Thoracic aorta (tissue), 2 donors: ENCODE measurements at places on chromosomes 7 and 10.

- no peak for DNase-seq
Observed at GRCh38 chr7:147235645-147236382, 1119.2 kb downstream of the CNTNAP2 start.

GRCh38 chr10:6516929-6517284, 63.2 kb downstream of the PRKCQ start:
- DNase-seq: no peak

GRCh38 chr7:17318146-17318545, 19.7 kb downstream of the AHR start:
- DNase-seq: no peak

DNA sequence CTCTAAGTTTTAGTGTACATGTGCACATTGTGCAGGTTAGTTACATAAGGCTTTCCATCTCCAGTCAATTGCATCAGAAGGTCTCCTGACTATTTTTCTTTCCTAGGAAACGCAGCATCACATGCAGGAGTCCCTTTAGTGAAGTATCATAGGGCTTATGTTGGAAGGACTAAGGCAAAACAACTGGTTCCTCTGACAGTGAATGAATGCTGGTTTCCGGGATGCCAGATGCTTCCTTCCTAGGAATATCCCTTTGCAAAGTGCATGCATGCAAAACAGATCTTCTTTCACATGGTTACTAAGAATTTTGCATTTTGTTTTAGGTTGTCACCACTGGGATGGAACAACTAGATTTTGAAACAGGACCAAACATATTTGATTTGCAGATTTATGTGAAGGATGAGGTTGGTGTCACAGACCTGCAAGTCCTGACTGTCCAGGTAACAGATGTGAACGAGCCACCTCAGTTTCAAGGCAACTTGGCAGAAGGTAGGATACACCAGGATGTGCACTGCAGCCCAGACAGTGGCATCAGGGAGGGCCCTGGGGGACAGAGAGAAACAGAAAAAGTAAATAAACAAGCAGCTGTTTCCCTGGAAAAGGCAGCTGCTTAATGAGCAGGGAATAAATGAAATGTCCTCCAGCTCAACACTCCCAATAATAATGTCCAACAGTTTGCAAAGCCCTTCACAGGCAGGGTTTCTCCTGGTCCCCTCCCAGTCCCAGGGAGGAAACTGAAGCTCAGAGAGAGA, 17.8 kb downstream of the CDHR3 start:
- no peak for DNase-seq

- no peak for DNase-seq
Observed at GRCh38 chr7:32037650-32038198, 32.5 kb downstream of the PDE1C start.

DNA sequence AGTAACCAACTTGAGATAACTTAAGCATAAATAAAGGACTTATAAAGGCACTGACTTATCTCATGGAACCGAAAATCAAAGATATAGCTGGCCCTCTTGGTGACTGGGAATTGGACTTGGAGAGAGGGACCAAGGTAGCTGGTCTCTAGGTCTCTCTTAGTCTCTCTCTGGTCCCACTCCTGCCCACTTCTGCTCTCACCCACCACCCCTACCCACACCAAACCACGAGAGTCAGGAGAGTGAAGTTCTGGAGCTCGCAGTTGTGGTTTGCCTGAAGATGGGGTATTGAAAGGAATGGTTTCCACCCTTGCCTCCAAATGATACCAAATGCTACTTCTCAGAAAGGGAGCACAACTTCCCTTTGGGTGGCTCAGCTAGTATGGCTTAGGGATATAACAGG, 216.3 kb downstream of the LRMDA start:
- no peak for DNase-seq

DNA sequence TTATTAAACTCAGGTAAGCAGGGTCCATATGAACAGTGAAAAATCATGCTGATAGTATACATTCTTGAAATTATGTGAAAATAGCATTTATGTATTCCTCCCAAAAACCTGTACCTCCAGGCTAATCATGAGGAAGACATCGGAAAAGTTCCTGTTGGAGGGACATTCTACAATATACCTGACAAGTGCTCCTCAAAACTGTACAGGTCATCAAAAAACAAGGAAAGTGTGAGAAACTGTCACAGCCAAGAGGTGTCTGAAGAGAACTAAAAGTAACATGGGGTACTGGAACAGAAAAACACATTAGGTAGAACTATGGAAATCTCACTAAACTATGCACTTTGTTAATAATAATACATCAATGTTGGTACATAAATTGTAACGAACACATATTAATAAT, 326.7 kb downstream of the CRPPA start:
- no peak for DNase-seq

DNA sequence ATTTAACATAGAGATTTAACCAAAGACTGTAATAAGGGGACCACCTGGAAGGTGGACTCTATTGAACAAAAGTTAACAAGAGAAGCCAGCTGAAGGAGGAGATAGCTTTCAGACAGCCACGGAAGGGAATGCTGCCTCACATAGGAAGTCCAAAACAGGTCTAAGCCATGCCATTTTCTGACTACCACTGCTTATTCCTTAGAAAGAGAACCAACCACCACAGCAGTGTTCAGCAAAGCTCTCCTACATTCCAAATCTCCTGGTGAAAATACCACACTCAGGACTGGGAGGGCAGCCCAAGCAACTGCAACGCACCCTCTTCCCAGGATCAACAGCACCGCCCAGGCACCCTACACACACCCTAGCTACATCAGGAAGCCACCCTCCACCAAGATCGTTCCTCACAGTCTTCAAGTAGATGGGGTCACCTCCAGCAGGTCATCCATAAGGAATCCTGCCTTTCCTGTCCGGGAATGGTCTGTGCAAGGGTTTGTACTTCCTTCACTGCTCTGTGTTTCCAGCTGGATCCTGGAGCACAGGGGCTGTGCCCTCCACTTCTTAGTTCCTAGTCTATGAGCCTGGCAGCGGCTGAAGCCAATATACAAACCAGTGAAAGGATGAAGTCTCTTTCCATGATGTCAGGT, 2.5 kb downstream of the KIAA1549 start:
- DNase-seq: no peak
